ENCODE measurements at places on chromosomes 2 and 18.
A peak's percentile ranks its signal among the peaks of the same experiment; 100 is the strongest.

DNA sequence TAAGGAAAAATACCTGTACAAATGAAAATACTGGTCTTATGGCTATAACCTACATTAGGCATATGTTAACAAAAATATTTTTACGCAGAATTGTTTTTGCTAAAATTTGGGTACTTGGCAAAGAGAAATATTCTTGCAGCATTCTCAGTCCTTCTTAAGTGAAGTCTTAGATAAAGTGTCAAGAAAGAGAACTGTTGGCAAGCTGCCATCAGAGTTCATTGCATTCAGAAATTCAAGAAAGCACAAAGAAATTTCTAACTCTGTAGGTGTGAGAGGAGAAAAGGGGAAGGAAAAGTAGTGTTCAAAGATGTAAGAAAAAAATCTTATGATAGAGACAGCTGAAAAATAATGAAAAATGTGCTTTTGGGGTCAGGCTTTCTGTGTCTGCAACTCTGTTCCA lies 86.7 kb downstream of the IRS1 start:
- DNase-seq: no peak

DNA sequence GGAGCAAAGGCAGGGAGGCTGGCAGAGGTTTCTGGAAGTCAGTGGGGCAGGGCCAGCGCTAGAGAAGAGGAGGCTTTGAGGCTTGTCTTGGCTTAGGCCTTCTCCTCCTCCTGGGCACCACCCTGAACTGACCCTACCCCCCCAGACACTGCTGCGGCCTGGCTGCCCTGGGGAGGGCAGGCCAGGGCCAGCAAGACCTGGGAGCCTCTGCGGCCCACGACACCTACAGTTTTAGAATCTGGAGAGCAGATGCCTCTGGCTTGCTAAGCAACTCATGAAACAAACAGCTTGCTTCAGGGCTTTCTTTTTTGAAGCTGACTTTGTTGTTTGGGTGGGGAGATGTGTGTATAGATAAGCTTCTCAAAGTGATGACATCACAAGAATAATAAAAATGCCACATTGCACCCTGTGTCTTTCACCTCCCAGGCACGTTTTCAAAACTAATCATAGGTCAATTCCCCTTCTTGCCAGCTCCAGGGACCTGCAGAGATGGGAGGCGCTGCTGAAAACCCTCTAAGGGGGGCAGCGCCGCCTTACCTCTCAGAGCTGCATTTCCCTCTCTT lies 46.2 kb upstream of the SMAD7 start:
- DNase-seq: peak; percentile 77

GRCh38 chr2:231127480-231127879 lies 2.6 kb upstream of the HTR2B start:
- DNase-seq: no peak

DNA sequence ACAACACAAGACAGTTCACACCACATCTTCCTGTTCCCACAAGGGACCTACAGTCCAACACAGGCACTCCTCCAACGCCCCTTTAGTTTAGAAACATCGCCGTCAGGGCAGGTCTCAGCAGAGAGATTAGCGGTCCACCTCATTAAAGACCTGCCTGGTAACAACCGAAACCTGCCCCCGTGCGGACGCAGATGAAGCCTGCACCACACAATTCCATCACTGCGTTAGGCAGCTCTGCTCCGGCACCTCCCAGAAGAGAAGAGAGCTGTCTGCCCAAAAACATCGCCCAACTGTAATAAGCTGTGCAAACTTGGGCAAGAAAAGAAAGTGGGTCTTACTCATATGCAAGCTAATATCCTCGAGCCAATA lies 32.7 kb downstream of the ZNF516 start:
- DNase-seq: no peak

DNA sequence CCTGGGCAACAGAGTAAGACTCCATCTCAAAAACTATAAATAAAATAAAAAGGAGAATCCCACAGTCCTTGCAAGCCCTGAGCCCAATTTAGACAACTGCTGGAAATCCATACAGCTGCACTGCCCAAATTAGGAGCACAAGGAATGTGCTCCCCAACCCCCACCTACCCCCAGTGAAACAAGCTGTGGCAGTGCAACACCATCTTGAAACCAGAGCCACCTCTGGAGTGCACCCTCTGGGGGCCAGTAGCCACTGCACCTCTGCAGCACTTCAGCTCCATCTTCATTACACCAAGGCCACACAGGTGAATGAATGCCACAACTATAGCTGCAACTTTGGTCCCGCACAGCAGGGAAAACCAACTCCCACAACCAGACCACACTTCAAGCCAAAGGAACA lies 37.3 kb downstream of the USP34 start:
- no peak for DNase-seq

GRCh38 chr2:159101755-159102489 lies 133.5 kb downstream of the TANC1 start:
- no peak for DNase-seq

GRCh38 chr2:28093308-28093707 lies 202.8 kb downstream of the BABAM2 start:
- no peak for DNase-seq

DNA sequence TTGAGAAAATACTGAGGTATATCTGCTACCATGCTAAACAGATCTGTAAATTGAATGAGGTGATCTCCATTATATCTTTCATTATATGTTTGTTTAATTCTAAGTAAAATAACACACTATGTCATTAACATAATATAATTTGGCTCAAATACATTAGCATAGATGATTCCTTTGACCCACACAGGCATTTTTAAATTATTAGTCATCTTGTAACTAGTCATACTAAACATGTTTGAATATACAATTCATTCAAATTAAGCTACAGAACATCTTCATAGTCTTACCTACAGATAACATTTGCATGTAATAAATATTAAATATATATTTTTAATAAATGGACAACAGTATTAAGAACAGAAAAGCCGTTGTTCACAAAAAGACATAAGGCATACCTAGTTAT lies 52.7 kb upstream of the KYNU start:
- no peak for DNase-seq

DNA sequence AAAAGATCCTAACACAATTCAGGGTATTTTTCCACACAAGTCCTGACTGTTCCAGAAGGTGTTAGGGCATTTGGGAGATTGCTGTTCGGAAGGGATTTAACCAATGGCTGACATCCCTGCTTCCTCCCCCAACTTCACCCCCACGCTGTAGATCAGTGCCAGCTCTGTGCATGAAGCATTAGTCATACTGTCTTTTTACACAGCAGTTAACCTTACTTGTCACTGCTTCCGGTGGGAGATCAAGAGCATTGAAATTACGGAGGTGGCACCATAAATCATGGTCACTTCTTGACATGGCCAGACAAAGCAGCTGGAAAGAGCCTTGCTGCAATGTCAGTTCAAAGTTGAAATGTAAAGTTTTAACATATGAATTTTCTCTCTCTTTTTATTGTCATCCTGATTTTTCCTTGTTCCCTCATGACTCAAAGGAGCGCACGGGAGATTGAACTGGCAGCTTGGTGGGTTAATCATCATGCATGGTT lies 70.2 kb downstream of the HRH4 start:
- peak; percentile 64 for DNase-seq

DNA sequence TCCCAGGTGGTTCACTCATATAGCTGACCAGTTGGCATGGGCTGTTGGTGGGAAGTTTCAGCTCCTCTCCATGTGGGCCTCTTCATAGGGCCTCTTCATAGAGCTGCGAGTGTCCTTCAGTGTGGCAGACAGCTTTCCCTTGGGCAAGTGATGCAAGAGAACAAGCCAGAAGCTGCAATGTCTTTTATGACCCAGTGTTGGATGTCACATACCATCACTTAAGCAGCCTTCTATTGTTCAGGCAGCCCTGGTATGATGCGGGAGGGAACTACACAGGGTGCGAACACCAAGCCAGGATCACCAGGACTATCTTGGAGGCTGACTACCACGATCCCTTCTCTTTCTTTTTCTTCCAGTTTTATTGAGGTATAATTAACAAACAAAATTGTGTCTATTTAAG lies 126.5 kb upstream of the ITGA6 start:
- no peak for DNase-seq

GRCh38 chr2:157903626-157904025 lies 27.5 kb upstream of the ACVR1 start:
- DNase-seq: no peak

GRCh38 chr2:38442643-38443541 lies 65.8 kb upstream of the ATL2 start:
- peak; percentile 46 for DNase-seq

GRCh38 chr18:59878644-59879043 lies 21.2 kb upstream of the PMAIP1 start:
- DNase-seq: no peak

- no peak for DNase-seq
These were observed 64.0 kb downstream of the MBP start for GRCh38 chr18:77068321-77069312.

GRCh38 chr2:220695397-220696279 lies 876.5 kb downstream of the EPHA4 start:
- no peak for DNase-seq

DNA sequence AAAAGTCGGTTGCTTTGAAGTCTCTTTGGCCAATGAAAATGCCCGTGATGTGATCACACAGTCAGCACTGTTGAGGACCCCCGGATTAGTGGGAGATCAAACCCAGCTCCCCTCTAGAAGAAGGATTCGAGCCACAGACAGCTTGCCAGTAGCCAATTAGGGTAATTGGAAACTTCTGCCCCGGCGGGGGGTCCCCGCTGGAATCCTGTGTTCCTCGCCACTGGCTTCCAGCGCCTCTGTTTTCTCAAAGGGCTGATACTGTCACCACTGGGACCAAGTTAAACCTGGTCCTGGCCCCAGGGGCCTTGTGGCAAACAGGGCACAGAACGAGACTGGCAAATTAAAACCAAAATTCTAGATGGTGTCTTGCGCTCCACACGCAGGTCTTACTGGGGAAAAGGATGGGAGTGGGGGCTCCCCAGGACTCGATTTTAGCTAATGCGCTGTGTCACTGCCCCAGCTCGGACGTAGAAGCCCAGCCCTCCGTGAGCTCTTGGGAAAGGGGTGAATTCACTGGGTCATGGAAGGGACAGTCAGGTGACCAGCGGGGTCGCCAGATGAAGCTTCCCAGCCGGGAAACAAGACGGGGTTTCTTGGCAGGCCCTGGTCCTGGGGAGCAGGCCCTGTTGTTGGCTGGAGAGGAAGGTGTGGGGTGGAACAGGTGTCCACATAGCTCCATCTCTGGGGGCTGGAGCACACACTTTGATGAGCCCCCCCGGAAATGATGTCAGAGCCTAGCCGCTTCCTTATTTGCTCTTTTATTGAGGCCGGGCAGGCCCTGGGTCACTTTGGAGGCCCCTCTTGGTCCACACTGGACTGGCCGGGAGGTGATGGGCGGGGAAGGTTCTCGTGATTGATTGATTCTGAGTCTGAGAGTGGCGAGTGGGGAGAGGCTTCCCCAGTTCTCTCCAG lies 90.2 kb downstream of the SMAD7 start:
- DNase-seq: no peak

GRCh38 chr2:222481941-222482340 lies 57.6 kb downstream of the SGPP2 start:
- DNase-seq: no peak

- DNase-seq: peak; percentile 10
These were observed 434.0 kb upstream of the SPHKAP start for GRCh38 chr2:228615496-228615895.

DNA sequence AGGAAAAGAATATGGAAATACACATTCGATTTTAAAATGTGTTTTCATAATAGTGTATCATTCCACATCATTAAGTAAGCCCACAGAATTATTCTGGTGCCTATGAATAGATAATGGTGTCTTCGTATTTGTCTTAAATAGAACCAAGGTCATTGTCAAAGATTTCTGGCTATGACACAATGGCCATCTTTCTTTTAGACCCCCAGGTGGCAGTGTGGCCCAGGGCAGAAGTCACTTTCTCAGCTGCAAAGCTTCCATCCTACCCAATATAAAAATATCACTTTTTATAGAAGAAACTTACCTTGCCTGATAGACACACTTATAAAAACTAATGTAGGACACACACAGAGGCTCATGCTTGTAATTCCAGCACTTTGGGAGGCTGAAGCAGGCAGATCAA lies 57.5 kb downstream of the ZRANB3 start:
- peak; percentile 11 for DNase-seq

Data from hepatocyte (in vitro differentiated cells).